Stimulated activated CD4-positive, alpha-beta T cell treated with anti-CD3 and anti-CD28 coated beads, Interleukin-2, amount 100 ng/mL, for 4 hours (primary cell): ENCODE measurements at places on chromosomes 2 and 18.

- DNase-seq, result no peak
Measured at GRCh38 chr2:128797092-128797491, 478.4 kb upstream of the HS6ST1 start.

- DNase-seq, result no peak
Measured at GRCh38 chr2:42804891-42805290, 12.5 kb upstream of the HAAO start.

DNA sequence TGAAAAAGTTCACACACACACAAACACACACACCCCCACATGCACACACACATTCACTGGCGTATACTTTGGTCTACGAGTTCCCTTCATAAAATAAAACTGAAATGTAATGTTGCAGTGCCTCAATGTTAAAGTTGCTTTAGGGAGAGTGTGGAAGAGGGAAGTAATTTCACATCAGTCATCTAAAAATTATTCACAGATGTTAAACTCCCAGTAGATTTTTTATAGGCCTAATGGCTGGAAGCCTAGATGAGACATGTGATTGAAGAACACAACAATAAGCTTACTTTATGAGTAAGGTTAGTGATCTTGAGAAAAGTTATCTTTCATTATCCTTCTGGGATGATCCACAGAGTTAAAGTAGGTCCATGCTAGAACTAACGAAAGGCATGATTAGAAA is 506.7 kb upstream of the CNTNAP5 start:
- DNase-seq, result no peak

GRCh38 chr2:146709004-146709403 is 1135.8 kb upstream of the ACVR2A start:
- DNase-seq, result no peak

GRCh38 chr2:169275696-169276444 is 86.5 kb downstream of the LRP2 start:
- DNase-seq, result no peak

DNA sequence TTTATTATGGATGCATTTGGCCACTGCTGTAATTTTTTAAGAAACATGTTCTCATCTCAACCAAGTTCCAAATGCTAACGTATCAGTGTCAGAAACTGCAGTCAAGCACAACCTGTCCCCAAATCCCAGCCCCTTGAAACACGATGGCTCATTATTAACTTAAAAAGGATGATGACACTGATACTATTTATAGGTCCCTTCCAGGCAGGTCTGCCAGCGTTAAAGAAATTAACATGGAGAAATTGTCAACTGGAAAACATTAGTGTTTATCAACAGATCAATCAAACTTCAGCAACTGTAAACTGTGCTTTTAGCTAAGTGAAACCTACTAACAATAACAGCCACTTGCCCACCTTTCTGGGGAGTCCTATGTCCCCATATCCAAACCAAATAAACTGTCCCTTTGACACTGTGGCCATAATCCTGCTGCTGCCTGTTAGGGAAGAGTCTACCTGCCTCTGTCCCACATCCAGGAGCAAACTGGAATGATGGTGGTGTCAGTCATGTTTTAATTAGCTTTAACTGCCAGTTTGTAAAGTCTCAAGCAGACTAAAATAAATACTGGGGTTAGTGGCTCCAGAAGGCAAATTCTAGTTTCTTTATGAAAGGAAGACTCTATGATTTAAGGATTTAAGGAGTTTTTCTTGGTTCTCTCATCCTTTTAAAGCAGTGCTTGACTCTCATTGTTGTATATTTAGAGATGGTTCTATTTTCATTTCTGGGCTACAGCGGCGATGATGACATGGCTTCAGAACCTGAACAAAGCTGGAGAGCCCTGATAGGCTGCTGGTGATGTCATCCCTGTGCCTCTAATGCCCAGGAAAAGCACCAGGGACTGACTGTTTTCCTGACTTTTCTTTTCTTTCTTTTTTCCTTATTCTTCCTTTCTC is 583.6 kb upstream of the PIK3C3 start:
- no peak for DNase-seq

- DNase-seq, result no peak
Measured at GRCh38 chr18:10514601-10515000, 11.2 kb upstream of the NAPG start.

GRCh38 chr2:227163485-227163997 is 464 bp downstream of the COL4A4 start:
- no peak for DNase-seq

GRCh38 chr18:54415086-54415485 is 57.4 kb downstream of the C18orf54 start:
- no peak for DNase-seq

- DNase-seq, result no peak
Measured at GRCh38 chr18:34981487-34981886, 59.7 kb upstream of the MAPRE2 start.

GRCh38 chr18:63980896-63981460 is 11.1 kb downstream of the SERPINB8 start:
- DNase-seq, result no peak

- DNase-seq, result no peak
Measured at GRCh38 chr2:45220227-45220626, 211.0 kb upstream of the SIX2 start.

DNA sequence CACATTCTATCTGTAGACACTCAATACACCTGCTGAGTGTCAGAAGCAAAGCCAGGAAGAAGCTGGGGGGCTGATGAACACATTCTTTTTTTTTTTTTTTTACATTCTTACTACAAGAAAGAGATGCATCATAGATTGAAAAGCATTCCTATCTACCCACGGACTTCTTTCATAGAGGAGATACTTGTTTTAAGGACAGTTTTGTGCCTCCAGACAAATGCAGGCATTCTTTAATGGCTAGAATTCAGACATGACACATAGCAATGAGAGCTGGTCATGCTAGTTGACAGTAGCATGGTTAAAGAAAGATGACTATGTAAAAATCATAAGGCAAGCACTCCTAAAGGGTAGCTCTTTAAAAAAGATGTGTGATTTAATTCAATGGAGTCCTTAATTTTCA is 110.2 kb downstream of the EPHA4 start:
- no peak for DNase-seq

- no peak for DNase-seq
Measured at GRCh38 chr2:168118733-168119514, 128.5 kb downstream of the STK39 start.

- no peak for DNase-seq
Measured at GRCh38 chr2:197189426-197190099, 121.0 kb downstream of the ANKRD44 start.

- DNase-seq, result no peak
Measured at GRCh38 chr2:68218343-68218901, 33.9 kb downstream of the PPP3R1 start.

- DNase-seq, result no peak
Measured at GRCh38 chr2:73825408-73825807, 3.4 kb upstream of the STAMBP start.

- DNase-seq, result no peak
Measured at GRCh38 chr2:199973703-199974102, 18.3 kb downstream of the MAIP1 start.

DNA sequence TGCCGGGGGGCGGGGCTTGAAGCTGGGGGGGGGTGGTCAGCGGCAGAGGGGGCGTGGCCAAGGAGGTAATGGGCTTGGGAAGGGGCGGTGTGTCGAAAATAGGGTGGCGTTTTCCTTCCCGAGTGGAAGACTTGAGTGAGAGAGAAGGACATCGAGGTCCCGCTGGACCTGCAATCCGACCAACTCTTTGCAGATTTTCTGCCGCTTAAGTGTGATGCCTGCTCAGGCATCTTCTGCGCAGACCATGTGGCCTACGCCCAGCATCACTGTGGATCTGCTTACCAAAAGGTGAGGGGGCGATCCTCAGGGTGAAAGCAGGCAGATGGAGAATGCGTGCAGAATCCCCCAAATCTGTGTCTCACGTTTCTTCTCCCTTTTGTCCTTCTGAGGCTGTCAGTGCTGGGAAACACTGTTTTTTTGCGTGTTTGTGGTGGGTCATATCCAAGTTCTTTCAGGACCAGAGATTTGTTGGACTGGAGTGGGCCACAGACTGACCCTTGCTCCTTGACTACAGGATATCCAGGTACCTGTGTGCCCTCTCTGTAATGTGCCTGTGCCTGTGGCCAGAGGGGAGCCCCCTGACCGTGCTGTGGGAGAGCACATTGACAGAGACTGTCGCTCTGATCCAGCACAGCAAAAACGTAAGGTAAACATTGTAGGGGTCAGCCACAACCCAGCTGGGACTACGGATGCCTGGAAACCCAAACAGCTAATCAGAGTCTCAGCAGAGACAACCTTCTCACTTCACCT is 727 bp downstream of the ZFAND2B start:
- DNase-seq, result no peak

DNA sequence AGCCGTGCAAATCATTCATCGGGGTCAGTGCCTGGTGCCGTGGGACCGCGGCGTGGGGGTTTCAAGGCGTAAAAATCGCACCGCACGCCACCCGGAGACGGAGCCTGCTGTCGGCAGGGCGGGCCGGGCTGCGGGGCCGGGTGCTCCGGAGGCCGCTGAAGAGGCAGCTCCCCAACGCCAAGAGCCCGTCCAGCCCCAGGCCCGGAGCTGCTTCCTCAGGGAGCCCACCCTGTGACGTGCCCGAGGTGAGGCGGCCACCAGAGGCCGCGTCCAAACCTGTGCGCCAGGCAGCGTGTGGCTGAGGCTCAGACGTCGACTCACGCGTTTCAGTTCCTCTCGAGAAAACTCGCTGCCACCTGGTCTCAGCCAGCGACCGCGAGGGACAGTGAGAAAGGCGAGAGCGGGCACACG is 98.1 kb downstream of the NFATC1 start:
- DNase-seq, result no peak

DNA sequence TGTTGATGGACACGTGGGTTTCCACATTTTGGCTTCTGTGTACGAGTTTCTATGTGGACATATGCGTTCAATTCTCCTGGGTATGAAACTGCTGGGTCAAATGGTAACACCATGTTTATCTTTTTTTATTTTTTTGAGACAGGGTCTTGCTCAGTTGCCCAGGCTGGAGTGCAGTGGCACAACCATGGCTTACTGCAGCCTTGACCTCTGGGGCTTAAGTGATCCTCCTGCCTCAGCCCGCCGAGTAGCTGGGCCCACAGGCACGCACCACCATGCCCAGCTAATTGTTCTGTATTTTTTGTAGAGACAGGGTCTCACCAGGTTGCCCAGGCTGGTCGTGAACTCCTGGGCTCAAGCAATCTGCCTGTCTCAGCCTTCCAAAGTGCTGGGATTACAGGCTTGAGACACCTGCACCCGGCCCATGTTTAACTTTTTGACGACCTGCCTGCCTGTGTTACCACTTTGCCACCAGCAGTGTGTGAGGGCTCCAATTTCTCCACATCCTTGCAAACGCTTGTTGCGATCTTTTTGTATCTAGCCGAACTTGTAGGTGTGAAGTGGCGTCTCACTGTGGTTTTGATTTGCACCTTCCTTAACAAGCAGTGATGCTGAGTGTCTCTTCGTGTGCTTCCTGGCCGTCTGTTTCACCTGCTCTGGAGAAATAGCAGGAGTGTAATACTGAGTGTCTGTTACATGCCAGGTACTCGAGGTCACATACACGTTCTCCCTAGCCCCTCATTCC is 6.9 kb downstream of the HSBP1L1 start:
- no peak for DNase-seq

DNA sequence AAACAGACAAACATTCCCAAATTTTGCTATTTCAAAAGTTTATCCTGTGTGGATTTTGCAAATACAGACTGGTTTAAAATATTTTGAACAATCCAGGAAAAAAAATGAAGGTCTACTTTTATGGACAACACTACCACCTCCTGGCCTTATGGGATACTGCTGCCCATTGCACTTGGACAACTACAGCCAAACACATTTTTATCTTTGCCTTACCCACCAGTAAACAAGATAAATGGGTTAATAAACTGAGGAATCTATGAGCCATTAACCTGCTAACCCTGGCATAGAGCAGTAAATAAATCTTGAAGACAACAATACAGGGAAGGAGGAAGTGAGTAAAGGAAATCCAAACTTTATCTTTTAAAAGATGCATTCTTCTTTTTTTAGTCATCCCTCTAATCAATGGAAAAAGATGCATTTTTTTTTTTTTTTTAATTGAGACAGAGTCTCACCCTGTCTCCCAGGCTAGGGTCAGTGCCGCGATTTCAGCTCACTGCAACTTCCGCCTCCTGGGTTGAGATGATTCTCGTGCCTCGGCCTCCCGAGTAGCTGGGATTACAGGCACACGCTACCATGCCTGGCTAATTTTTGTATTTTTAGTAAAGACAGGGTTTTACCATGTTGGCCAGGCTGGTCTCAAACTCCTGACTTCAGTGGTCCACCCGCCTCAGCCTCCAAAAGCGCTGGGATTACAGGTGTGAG is 2.1 kb upstream of the SPIRE1 start:
- DNase-seq, result no peak

DNA sequence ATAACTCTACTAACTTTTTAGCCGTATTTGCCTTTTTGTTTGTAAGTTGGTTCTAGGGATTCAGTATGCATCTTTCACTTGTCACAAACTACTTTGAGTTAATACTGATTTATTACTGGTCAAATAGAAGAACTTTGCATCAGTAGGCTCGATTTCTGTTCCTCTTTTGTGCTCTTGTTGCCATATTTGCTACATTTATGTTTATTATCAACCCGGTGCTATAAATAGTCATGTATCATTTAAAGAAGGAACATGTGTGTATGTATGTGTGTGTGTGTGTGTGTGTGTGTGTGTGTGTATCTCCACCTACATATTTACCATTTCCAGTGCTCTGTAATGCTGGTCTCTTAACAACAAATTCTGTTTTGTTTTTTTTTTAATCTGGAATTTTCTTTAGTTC is 79.6 kb upstream of the B3GNT7 start:
- no peak for DNase-seq

GRCh38 chr2:132911726-132912724 is 242.0 kb upstream of the LYPD1 start:
- DNase-seq, result no peak
